Activated effector memory CD4-positive, alpha-beta T cell treated with anti-CD3 and anti-CD28 coated beads, Interleukin-2, amount 50 U/mL, for 16 hours (primary cell): ENCODE measurements at places on chromosomes 7 and 10.
A peak's percentile ranks its signal among the peaks of the same experiment; 100 is the strongest.

- DNase-seq, result no peak
Observed at GRCh38 chr7:38179776-38180226, 1.8 kb downstream of the STARD3NL start.

DNA sequence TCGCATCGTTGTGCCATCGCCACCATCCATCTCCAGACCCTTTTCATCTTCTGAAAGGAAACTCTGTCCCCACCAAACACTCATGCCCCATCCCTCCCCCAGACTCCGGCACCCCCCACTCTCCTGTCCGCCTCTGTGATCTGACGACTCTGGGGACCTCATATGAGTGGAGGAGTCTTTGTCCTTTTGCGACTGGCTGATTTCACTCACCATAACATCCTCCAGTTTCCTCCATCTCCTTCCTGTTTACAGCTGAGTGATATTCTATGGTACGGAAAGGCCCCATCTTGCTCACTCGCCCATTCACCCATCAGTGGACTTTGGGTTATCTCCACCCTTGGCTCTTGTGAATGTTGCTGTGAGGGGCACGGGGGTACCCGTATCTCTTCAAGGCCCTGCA, 11.8 kb upstream of the INSIG1 start:
- DNase-seq, result peak; percentile 28

DNA sequence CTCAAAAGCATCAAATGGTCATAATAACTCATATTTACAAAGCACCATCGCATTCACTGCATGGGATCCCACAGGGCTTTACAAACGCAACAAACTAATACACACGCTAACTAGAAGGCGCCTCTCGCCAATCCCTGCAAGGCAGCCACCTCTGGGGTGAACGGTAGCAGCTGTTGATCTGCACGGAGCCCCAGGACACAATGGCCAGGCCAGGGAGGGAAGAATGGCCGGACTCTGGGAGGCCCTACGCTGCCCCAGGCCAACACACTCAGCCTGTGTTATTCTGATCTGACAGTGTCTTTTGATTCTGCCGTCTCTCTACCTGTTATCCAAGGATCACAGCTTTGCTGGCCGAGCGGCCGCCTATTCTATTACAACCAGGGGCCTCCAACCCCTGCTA, 41.8 kb downstream of the HABP2 start:
- no peak for DNase-seq

GRCh38 chr10:26046073-26046700, 112.2 kb downstream of the MYO3A start:
- no peak for DNase-seq

DNA sequence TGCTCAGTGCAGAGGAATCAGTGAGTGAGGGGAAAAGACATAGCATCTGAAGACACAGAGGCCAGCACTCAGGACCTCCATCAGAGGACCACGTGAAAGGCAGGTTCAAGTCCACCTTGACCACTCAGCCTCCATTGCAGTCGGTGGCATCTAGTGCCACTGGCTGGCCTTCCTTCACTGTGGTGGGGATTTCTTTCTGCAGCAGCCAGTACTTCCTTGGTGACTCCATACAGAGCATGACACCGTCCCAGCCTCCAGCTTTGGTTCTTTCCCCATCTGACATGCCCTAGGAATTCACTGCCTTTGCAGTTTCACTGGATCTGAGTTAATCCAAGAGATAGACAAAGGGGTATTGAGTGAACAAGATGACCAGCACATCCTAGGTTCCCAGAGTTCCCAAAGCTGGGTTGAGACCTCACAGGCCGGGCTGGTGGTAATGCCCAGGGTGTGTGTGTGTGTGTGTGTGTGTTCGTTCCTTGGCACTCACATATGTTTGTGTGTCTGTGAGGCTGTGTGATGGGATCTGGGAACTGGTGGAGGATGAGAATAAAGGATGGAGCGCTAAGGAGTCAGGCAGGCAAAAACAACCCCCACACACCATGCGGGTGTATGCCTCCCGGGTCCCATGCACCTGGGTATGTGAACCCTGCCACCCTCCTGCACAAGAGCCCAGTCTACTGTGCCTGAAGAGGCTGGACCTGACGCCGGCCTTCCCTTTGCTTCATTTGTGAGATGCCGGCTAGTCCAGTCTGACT, 57.8 kb downstream of the SYPL1 start:
- no peak for DNase-seq

GRCh38 chr7:157138101-157138423, 664 bp upstream of the UBE3C start:
- DNase-seq, result no peak

DNA sequence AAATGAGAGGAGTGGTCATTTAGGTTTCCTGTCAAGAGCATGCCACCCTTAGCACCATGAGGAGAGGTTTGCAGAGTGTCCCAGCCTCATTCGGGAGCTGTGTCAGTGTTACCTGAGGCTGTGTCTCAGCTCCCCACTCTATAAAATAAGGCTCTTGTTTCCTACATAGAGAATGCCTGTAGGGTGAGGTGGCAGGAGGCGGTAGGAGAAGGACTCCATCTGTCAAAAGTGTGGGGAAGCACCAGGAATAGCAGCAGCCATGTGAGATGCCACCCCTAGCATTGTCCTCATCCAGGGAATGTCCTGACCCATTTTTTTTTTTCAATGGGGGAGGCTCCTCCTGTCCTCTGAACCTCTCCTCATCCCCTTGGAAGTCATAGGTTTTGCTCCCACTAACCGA, 451.2 kb downstream of the PLXNA4 start:
- DNase-seq, result no peak

GRCh38 chr10:124998624-124999291, 56.8 kb downstream of the ZRANB1 start:
- peak; percentile 49 for DNase-seq

GRCh38 chr7:150855046-150855445, 2.7 kb downstream of the AOC1 start:
- no peak for DNase-seq
